Fibroblast of the aortic adventitia (primary cell): ENCODE measurements at places on chromosomes 2 and 18. TPM values are rescaled to one million over a fixed set of nuclear protein-coding genes. Genes with fewer than 3 reads are reported as not detected.

DNA sequence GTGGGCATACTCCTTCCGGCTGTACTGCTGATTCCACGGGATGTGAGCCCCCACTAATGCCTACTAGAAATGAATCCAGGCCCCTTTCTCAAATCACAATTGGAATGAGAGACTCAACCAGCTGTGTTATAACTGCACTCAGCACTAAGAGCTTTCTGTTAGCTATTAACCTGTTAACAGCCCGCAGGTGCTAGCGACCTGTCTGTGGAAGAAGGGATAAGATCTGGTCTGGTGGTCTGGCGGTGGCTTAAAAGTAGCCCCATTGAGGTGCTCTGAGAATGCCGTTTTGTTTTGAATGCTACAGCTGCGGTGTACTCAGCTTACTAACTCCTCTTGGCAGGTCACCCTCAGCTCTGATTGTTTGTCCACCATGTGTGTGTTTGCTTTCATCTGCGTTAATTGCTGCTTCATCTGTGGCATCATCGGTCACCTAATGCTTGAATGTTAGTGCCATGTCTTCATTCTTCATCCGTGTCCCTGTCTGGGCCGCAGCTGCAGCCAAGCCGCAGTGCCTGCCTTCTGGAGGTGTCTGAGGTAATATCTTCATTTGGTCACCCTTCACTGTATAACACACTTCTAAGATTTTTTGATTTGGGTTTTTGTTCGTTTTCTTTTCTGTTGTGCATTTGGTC is 16.3 kb downstream of the RAB12 start:
- DNase-seq: no peak

GRCh38 chr2:124886216-124886615 is 861.1 kb downstream of the CNTNAP5 start:
- no peak for DNase-seq

DNA sequence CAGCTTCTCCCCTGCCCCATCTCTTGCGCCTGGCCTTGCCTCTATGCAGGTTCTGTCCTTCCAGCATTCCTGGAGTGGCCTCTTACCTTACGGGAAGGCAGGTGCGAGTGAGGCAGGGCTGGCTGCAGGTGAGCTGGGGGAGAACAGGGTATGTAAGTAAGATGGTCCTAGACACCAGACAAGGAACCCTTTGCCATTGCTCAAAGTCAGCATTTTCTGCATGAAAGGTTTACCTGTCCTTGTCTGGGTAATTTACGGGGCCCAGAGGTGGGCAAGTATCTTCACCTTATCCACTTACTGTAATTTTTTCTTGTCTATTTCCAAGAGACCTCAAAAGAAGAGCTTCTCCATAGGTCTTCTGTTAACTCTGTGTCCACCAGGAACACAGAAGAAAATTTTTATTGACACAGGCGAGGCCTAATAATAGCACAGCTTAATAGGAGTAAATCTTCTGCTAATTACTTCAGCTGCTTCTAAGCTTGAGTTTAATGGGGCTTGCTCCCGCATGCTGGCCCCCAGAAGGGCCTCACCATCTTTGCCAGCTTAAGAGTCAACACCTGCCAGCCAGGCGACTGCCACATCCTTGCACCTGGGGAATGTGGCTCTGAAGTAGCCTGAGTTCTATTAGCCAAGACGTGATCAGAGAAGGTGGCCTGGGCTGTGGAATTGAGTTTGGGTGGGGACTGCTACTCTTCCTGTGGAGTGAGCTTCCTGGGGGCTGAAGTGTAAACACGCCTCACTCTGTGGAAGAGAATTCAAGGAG is 27.1 kb downstream of the PCARE start:
- DNase-seq: no peak

- DNase-seq: no peak
Measured at GRCh38 chr2:219300022-219300421, 9.2 kb downstream of the PTPRN start.

- no peak for DNase-seq
Measured at GRCh38 chr2:174925046-174925784, 80.0 kb downstream of the CHN1 start.

DNA sequence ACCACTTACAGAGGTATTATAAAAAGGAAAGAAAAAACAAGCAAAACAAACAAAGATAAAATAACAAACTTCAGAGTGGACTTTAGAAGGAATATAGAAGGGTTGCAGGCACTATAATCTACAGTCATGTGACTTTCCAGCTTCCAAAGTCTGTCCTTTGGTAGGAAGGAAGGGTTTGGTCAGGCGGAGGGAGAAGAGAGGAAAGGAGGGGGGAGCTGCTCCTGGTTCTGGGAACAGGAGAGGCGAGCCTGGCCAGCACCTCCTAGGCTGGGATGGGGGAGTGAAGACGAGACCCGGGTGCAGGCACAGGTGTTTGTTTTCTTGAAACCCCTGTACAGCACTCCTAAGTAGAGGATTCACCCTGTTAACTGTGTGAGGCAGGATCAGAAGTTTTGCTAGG is 53.8 kb upstream of the GATA6 start:
- no peak for DNase-seq

- peak; percentile 72 for DNase-seq
Measured at GRCh38 chr2:187422282-187422681, 25.8 kb downstream of the CALCRL start.

DNA sequence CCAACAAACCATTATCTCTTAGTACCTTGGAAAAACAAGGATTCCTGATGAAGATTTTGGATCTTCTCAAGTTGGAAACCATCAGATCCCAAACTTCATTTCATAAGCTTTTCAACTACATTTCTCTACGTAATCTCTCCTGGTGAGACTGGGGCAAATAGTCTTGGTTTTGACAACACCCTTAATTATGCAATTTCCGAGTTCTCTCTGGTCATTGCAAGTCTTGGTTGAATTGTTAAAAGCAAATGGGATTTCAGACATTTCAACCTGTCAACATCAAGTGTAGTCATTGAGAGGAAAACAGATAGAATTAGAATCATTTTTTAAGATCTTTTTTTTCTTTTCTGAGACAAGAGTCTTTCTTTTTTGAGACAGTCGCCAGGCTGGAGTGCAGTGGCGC is 26.2 kb downstream of the KLF7 start:
- DNase-seq: no peak

DNA sequence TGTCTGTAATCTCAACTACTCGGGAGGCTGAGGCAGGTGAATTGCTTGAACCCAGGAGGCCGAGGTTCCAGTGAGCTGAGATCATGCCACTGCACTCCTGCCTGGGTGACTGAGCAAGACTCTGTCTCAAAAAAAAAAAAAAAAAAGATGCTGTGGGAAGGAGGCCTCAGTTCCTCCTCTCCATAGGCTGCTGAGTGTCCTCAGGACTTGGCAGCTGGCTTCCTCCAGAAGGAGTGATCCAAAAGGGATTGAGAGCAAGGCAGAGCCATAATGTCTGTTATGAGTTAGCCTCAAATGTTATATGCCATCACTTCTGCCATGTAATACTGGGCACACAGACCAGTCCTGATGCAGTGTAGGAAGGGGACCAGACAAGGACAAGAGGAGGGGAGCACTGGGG is 6.6 kb upstream of the NPC1 start:
- no peak for DNase-seq

- peak; percentile 38 for DNase-seq
Measured at GRCh38 chr2:219739066-219739465, 111.6 kb downstream of the SLC4A3 start.

Gene CPS1
- total RNA-seq: 24.6 and 35.7 TPM in 2 replicates

Gene SPATA3
- not detected in 2 replicates for total RNA-seq
